Activated CD4-positive, alpha-beta T cell treated with anti-CD3 and anti-CD28 coated beads, Interleukin-2, amount 10 ng/mL, durations not matched to agents 7 days and 5 days (primary cell): ENCODE measurements at places on chromosomes 11 and 22.

DNA sequence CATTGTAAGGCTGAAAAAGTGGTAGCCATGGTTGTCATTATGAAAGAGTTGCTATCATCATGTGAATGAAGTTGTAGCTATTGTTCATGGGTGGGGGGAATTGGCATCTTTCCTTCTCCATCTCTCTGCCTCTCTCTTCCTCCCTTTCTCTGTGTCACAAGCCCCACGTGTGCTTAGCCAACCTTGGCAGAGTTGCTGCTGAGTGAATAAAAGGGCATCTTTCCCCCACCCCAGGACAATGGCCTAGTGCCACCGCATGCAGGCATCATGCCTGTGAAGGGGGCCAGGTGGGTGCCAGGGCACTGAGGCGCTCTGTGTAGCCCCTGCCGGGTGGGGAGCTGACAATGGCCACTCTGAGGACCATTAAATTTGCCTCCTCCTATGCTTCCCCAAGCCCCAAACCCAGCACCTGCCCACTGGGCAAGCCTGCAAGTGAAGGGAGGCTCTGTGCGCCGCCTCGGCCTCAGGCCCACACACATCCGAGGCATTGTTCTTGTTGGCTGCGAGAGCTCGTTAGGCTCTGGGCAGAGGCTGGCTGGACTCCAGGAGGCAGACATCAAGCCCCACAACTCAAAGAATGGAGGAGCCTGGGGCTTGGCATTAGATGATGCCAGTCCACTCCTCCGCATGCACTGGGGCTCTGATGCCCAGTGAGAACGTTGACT is 103.9 kb downstream of the SEZ6L start:
- no peak for DNase-seq

DNA sequence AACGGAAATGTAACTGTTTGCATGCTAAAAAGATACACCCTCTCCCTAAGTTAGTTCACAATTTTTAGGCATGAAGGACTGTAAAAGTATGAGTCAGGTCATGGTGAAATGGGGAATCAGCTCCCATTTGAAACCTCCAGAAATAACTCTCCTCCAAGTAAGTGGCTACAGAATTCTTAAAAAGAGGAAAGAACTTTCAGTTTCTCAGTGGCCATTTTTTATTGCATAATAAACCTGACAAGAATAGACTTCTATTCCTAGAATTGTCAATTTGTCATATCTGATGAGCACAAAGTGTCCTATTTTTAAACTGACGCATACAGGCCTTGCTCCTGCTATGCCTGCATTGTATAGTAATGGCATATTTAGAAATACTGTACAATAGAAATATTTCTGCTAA is 612.2 kb downstream of the CNTN5 start:
- no peak for DNase-seq

DNA sequence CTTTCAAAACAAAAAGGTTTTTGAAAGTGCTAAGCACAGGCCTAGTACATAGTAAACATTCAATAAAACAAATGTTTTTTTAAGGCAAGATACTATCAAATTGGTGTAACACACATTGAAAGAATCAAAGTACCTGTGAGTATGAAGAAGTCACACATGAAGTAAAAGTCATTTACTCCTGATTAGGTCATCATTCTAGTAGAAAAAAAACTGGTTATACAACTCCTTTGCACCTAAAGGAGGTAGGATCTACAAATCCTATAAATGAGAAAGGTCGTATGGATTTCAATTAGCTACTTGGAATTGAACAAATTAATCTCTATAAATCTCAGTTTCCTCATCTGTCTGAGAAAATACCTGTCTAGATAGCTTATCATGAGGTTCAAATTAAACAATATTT is 80.8 kb downstream of the SIK3 start:
- no peak for DNase-seq

DNA sequence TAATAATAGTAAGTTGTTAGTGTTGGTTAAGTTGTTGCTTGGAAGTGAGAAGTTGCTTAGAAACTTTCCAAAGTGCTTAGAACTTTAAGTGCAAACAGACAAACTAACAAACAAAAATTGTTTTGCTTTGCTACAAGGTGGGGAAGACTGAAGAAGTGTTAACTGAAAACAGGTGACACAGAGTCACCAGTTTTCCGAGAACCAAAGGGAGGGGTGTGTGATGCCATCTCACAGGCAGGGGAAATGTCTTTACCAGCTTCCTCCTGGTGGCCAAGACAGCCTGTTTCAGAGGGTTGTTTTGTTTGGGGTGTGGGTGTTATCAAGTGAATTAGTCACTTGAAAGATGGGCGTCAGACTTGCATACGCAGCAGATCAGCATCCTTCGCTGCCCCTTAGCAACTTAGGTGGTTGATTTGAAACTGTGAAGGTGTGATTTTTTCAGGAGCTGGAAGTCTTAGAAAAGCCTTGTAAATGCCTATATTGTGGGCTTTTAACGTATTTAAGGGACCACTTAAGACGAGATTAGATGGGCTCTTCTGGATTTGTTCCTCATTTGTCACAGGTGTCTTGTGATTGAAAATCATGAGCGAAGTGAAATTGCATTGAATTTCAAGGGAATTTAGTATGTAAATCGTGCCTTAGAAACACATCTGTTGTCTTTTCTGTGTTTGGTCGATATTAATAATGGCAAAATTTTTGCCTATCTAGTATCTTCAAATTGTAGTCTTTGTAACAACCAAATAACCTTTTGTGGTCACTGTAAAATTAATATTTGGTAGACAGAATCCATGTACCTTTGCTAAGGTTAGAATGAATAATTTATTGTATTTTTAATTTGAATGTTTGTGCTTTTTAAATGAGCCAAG is 2.7 kb downstream of the NEAT1 start:
- peak; percentile 91 for DNase-seq

- no peak for DNase-seq
Measured at GRCh38 chr11:102776454-102776853, 4.0 kb downstream of the MMP10 start.

DNA sequence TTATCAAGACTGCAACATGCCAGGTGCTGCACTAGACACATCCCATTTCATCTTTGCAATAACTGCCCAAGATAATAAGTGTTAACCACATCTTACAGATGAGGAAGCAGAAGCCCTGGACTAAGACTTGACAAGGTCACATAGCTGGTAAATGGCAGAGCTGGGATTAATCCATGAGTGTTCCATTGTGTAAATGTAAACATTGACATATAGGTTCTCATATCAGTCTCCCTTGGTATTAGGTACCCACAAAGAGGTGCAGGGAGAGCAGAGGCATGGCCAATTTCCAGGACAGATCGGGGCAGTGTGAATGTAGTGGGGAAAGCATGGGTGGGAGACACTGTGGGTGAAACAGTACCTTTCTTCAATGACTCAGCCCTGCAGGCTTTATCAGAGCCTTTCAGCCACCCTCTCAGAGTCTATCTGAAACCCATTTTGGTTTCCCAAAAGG is 17.9 kb downstream of the MICAL2 start:
- DNase-seq: no peak

DNA sequence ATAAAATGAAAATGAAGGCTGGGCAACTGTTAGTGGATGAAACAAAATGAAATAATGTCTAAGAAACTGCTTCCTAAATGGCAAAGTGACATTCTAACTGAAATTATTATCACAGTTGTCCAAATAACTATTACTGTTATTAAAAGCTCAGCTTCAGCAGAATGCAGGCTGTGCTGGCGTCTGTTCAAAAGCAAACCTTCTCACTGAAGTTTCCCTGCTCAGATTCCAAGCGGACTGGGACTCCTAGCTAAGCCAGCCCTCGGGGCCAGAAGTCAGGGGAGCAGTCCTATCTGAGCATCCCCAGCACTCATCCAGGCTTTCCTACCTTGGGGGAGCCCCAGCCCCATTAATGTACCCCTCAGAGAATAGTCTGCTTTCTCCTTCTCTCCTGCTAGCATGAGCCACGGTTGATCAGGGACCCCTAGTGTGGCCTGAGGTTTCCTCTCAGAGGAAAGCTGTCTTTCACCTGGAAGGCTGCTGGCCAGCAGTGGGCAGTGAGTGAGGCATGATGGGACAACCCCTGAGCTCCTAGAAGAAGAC is 1167.3 kb downstream of the TBC1D22A start:
- no peak for DNase-seq

DNA sequence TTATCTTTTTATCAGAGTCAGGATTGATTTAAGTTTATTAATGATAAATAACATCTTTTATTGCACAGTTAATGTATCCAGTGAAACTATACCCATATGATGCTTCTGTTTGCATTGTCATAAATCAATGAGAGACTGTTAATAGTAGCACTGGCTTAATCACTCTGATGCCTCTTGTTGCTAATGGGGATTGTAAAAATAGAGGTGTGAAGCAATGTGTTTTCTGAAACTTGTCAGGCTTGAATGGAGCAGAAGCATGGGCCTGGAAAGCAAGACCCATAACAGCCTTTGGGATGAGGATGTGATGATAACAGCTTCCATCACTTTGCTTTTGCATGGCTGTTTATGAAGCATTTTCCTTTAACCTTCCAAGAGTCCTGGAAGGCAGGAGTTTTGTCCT is 319.7 kb downstream of the DDX10 start:
- DNase-seq: no peak

DNA sequence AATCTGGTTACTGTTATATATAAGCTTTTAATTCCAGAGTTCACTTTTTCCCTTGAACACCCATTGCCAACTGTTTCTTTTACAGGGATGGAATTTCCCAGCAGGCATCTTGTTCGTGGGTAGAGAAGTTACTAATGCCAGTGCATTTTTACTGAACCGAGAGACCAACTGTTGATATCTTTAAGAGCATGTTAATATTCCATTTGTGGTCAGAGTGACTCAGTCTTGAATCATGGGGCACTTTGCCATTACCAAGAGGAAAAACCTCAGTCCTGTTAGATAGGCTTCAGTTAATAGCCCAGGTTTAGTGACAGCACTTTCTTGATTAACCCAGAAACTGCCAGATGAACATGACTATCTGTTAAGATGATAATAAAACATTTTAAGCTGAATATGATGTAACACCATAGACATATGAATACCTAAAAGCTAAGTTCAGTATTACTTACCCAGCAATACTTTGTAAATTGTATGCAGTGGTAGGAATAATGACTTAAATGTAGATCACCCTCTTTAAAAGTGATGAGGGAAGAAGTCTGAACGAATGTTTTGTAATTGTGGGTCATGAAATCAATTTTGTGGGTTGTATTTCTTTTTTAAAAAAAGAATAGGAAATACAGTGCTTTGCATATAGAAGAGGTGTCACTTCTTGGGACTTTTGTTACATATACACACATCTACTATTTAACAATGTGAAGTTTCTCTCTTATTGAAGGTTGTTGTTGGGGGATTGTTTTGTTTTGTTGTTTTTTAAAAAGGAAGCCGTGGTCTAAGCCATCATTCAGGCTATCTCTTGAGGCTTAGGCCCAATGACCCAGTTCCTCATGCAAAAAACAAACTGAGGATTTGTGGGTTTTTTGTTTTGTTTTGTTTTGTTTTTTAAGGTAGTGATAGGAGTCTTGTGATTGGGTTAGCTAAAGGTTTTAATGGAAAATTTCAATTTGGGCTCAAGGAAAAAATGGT is 79.2 kb upstream of the GRIK4 start:
- DNase-seq: no peak

- DNase-seq: no peak
Measured at GRCh38 chr11:121038648-121039409, 14.9 kb downstream of the TBCEL start.

GRCh38 chr11:108985945-108986279 is 321.0 kb downstream of the DDX10 start:
- DNase-seq: no peak

DNA sequence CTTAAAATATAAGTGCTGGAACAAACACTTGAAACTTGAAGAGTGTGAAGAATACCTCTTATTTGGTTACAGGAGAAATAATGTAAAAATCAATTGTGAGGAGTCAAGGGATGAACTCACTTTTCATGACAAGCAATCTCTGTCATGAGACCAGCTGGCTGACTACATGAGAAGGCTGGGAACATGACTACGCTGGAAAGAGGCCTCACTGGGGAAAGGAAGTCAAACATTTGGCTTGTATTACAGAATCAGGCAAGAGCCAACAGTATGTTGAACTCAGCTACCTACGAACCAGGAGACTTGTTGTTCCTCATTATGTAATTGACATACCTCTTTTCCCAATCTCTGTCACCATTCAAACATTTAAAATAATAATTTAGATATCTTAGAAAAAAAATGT is 14.4 kb downstream of the DCDC1 start:
- no peak for DNase-seq

GRCh38 chr11:19907008-19907579 is 194.5 kb downstream of the NAV2 start:
- DNase-seq: no peak

DNA sequence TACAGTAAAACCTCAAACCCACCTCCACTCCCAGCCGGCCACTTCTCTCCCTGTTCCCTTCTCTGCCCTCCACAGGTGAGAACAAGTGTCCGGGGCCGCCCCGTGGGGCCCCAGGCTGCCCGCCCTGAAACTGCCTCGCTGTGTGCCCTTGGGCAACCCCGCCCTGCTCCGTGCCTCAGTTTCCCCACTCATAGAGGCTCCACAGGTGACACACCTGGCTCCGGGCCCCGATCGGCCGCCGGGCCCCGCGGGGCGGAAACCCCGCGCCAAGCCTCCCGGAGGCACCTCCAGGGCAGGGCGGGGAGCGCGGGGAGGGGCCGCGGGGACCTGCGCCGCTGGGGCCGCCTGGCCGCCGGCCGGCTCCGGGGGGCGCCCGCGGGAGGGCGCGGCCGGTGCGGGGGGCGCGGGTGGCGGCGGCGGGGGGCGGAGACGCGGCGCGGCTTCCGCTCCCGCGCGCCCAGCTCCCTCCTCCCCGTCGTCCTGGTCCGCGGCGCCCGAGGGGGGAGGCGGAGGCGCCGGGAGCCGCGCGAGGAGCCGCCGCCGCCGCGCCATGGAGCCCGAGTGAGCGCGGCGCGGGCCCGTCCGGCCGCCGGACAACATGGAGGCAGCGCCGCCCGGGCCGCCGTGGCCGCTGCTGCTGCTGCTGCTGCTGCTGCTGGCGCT is at the start of gene LRP5:
Gene LRP5 (plus strand): TSS at position 475 of the 663 bp plus-strand sequence. CDS start 124 bp downstream, at position 599.
- no peak for DNase-seq

- peak; percentile 77 for DNase-seq
Measured at GRCh38 chr22:31313366-31314147, 21.3 kb upstream of the PIK3IP1 start.

DNA sequence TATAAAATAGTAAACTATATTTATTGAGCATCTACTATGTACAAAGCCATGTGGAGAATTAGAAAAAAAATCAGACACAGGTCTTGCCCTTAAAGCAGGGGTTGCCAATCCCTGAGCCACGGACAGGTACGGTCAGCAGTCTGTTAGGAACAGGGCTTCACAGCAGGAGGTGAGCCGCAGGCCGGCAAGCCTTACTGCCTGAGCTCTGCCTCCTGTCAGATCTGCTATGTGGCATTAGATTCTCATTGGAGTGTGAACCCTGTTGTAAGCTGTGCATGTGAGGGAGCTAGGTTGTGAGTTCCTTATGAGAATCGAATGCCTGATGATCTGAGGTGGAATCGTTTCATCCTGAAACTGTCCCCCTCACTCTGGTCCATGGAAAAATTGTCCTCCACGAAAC is 2.1 kb upstream of the RAG2 start:
- no peak for DNase-seq

DNA sequence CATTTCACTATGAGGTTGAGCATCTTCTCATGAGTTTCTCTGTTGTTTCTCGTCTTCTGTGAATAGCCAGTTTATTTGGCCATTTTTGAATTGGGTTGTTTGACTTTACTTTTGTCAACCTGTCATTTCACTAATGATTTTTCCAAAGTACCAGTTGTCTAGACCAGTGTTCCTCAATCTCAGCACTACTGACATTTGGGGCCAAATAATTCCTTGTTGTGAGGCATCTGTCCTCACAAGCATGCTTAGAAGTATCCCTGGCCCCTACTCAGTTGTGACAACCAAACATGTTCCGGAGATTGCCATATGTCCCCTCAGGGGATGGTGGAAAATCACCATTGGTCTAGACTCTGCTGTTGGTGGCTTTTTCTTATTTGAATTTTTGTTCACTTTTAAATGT is 87.7 kb upstream of the GNAZ start:
- no peak for DNase-seq

- DNase-seq: no peak
Measured at GRCh38 chr11:69705901-69706787, 2.3 kb upstream of the FGF19 start.
